ENCODE measurements at places on chromosomes 16 and 17.

- DNase-seq: peak; percentile 41
Observed at GRCh38 chr16:1154887-1155331, 2.0 kb downstream of the CACNA1H start.

DNA sequence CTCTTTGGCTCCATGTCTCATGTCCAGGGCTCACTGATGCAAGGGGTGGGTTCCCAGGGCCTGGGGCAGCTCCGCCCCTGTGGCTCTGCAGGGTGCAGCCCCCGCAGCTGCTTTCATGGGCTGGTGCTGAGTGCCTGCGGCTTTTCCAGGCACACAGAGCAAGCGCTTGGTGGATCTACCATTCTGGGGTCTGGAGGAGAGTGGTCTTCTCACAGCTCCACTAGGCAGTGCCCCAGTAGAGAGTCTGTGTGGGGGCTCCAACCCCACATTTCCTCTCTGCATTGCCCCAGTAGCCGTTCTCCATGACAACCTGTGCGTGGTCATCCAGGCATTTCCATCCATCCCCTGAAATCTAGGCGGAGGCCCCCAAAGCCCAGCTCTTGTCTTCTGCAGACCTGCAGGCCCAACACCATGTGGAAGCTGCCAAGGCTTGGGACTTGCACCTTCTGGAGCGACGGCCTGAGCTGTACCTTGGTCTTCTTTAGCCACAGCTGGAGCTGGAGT, 5.2 kb downstream of the IL32 start:
- DNase-seq: no peak

DNA sequence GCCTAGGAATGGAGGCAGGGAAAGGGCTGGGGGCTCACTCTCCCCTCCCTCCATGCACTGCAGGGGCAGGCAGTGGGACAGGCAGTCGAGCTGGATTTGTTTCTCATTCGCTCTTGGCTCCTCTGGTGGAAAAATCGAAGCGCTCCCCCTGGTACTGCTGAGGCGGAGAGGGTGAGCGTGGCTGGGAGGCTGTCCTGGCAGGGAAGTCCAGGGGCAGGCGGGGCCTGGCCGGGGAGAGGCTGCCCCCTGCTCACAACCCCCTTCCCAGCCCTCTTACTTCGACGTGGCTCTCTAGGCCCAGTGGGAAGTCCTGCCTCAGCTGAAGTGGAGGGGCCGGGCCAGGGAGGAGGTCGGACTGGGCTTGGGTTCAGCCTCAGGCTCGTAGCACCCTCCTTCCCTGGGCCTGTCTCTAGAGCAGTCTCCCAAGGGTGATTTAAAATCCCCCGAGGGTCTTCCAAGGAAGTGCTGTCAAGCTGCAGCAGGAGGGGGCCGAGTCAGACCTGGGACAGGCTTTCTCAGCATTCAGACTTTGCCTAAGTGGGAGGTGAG, 16.5 kb upstream of the TMEM92 start:
- no peak for DNase-seq

DNA sequence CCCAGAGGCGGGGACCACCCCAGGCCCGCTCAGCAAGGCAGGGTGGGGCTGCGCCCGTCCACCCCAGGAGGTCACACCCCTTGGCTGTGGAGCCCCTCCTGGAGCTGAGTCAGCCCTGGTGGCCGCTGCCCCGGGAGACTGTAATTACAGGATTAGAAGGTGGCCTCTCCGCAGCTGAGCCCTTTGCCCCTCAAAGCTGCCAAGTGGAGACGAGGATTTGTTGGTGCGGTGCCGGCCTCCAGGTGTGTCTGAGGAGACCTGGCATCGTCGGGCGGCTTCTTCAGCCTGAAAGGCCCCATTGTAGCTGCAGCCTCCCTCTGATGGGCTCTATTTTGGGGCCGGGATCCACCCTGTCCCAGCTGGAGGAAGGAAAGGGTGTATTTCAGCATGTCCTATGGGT, 22.7 kb upstream of the SPNS2 start:
- no peak for DNase-seq

DNA sequence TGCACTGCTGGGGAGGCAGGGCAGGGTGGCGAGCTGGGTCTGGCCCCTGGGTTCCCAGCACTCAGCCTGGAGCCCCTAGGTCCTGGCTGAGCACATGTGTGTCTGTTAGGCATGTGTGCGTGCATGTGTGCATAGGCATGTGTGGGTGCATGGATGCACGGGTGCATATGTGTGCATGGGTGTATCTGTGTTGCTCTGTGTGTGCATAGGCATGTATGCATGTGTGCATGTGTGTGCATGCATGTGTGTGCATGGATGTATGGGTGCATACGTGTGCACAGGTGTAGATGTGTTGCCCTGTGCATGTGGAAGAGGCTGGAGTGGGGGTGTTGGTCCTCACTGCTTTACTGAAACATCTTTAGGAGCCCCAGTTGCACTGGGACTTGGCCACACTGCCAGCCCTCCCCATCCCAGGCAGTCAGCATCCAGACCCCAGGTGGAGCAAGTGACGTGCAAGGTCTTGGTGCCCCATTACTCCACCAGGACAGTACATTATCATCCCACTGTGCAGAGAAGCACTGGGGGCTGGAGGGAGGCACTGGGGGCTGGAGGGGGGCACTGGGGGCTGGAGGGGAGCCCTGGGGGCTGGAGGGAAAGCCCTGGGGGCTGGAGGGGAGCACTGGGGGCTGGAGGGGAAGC, 10.4 kb upstream of the DPEP1 start:
- no peak for DNase-seq

GRCh38 chr17:48444516-48445247, 14.7 kb upstream of the SKAP1 start:
- no peak for DNase-seq

DNA sequence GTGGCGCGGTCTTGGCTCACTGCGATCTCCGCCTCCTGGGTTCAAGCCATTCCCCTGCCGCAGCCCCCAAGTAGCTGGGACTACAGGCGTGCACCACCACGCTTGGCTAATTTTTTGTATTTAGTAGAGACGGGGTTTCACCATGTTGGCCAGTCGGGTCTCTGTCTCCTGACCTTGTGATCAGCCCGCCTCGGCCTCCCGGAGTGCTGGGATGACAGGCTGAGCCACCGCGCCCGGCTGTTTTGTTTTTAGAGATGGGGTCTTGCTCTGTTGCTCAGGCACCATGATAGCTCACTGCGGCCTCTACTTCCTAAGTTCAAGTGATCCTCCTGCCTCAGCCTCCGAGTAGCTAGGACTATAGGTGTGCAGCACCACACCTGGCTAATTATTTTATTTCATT, 27.2 kb downstream of the ZNF750 start:
- DNase-seq: no peak

DNA sequence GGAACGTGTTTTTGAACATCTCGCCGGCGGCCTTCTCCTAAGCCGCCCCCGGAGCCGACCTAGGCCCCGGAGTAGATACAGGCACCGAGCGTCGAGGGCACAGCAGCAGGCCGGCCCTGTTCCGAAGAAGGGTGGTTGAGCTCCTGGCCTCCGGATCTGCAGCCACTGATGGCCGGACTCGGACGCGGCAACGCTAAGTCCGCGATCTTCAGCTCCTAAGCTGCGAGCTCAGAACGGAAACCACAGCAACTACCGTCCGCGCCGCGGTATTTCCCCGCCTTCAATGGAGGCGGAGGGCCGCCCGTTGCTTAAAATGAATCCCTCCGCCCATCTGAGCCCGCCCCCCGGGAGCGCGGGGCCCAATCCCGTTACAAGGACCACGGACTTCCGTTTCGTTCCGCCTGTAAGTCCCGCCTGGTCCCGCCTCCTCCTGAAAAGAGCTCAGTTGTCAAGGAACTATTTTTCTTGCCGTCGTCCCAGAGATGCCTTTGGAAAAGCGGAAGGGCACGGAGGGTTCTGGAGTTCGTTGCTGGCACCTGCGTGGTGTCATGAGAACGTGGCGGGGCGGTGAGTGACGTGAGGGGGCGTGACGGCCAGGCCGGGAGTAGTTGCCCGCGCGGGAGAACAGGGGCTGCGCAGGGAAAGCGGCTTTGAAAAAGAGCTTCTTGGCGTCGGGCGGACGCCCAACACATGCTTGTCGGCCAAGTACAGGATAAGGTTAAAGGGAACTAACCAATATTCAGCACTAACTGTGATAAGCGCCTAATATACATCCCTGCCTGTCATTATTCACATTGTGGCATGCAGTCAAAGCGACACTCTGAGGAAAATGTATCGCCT, at the start of gene CFAP20:
CFAP20 (minus strand) TSS at position 285 of the 840 bp plus-strand sequence; CDS start at position 19, 266 bp downstream.
- peak; percentile 100 for DNase-seq

DNA sequence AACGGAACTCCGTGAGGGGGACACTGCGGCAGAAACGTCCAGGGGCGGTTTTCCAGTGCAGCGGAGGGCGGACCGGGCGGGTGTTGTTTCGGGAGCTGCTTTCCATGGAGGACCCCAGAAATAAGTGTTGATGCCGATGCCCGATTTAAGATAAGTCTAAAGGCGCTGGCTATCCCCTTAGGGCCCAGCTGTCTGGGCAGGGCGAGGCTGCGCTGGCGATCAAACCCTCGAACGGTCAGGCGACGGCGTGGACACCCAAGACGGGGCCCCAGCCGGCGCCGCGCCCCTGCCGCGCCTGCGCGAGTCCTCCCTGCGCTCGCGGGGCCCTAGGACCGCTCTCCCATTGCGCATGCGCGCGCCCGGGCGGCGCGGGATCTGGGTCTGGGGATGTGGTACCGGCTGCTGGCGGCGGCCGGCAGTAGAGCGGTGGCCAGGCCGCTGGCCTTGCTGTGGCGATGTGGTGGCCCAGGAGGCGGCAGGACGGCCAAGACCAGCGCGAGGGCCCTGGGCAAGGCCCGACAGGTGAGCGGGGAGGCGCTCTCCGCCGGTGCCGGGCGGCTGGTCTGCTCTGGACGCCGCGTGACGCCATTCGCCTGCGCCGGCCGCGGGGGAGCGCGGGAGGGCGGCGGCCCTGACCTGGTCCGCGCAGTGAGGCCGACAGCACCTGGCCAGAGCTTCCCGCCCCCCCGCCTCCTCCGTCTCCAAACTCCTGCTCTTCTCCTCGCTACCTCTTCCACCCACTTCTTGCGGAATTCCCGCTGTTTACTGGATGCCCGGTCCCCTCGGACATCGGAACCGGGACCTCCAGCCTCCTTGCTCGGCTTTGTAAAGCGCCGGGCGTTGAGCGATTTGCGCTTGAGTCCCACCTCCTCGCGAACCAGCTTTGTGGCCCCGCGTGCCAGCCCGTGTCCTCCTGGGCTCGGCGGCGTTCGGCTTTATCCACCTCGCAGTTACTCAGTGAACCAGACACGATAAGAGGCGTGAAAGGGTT, 24.0 kb downstream of the DEF8 start:
- DNase-seq: peak; percentile 85

- no peak for DNase-seq
Observed at GRCh38 chr16:88714420-88715302, 8.4 kb downstream of the CTU2 start.

Data from IMR-90 (cell line).